ENCODE measurements at places on chromosomes 4 and X. TPM values are rescaled to one million over a fixed set of nuclear protein-coding genes. Genes with fewer than 3 reads are reported as not detected.

ZNF182 gene
- 1.2 TPM for total RNA-seq

CYBB gene
- 0.46 TPM for total RNA-seq

SERTM2 gene
- total RNA-seq: not detected

TMEM31 gene
- not detected for total RNA-seq

STAP1 gene
- total RNA-seq: not detected

VAMP7 gene
- total RNA-seq: 37.5 TPM

PARM1 gene
- total RNA-seq: 4.5 TPM

HCCS gene
- total RNA-seq: 44.9 TPM

CORIN gene
- not detected for total RNA-seq

CYTL1 gene
- total RNA-seq: not detected

CCDC158 gene
- total RNA-seq: not detected

DMP1 gene
- not detected for total RNA-seq

TMSB15A gene
- total RNA-seq: not detected

GATA1 gene
- total RNA-seq: not detected

SLC30A9 gene
- total RNA-seq: 32.4 TPM

ELF4 gene
- total RNA-seq: 23.8 TPM

MAGEB1 gene
- total RNA-seq: not detected
